ENCODE measurements at places on chromosomes 4 and X. TPM values are rescaled to one million over a fixed set of nuclear protein-coding genes. Genes with fewer than 3 reads are reported as not detected.

DNA sequence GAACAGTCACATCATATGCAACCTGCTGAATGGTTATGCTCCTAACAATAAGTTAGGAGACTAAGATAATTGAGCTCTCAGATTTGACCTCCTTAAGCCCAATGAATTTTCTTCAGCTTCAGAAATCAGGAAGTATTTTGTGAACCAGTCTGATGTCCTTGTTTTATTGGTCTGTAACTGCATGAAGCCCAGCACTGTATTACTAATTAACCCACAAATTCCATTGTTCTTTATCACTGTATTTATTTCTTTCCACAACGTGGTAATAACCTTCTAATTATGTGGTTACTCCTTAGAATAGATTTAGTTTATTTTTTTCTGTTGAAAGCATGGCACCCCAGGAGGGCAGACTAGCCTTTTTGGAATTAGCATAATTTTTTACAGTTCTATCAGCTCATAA, 3.9 kb upstream of the MFAP3L start:
- DNase-seq, result no peak
- no peaks in the 10 kb centered on the region for H3K27me3 ChIP-seq
- no peaks in the 10 kb centered on the region for H3K36me3 ChIP-seq

GRCh38 chr4:187333151-187333550, 609.5 kb upstream of the FAT1 start:
- no peak for DNase-seq
- H3K4me3 ChIP-seq, result no peak overlapping the region
- no peak overlapping the region for H3K27ac ChIP-seq
- H3K36me3 ChIP-seq, result no peaks in the 10 kb centered on the region

DNA sequence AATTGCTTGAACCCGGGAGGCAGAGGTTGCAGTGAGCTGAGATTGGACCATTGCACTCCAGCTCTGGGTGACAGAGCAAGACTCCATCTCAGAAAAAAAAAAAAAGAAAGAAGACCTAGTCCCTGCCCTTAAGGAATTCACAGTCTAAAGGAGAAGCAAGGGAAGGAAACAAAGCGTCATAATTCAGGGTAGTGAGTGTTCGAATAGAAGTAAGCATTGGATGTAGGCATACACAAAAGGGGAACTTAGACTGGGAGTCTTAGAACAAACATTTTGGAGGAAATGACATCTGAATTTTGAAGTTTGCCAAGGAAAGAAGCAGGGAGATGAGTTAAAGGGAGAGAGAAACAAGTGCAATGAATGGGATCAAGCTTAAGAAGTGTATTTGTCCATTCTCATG, 32.4 kb downstream of the PPM1K start:
- no peaks in the 10 kb centered on the region for H3K27me3 ChIP-seq
- H3K4me3 ChIP-seq, result no peak overlapping the region
- no peak for DNase-seq
- no peaks in the 10 kb centered on the region for H3K36me3 ChIP-seq
- H3K4me1 ChIP-seq, result no peaks in the 10 kb centered on the region

DNA sequence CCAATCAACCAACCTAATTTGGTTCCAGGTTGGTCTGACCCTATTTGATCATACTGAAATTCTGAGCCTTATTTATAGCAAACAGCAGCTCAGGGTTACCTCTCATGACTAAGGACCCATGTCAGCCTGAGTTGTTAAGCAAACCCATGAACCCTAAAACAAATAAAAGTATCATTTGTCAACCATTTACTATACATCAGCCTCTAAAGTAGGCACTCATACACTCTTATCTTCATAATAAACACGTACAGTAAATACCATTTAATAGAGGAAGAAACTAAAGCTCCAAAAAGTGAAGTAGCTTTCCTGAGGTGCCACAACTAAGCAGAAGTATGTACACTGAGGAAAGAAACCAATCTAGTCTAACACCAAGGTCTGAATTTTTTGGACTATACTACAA, 25.2 kb downstream of the MANBA start:
- no peaks in the 10 kb centered on the region for H3K36me3 ChIP-seq
- no peak for DNase-seq
- H3K4me1 ChIP-seq, result peaks cover 5% of the 10 kb centered on the region
- no peak overlapping the region for H3K4me3 ChIP-seq
- H3K27ac ChIP-seq, result no peak overlapping the region

DNA sequence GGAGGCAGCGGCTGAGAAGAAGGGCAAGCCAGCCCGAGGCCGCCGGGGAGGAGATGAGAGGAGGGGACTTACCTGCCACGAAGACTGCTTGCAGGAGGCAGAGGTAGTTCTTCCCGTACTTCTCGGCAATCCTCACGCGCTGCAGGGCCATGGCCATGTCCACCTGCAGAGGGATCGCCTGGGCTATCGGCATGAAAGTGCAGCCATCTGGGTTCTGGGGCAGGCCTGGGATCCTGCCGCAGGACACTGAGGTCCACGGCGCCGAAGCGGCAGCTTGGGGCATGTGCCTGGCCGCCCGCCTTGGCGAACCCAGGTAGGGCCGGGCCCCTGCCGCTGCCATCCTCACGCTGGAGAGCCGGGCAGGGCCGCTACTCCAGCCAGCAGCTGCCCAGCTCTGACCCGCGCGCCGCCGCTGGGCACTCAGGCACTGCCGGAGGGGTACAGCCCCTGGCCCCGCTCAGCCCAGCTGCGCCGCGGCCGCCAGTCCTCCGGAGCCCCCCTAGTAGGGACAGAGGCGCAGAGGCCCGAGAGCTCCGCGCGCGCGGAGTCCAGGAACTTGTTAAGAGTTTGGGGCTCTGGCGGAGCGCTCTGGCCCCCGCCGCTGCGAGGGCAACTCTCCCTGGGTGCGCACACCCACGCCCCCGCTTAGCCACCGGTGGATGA, 16.0 kb downstream of the MCF2 start:
- H3K36me3 ChIP-seq, result no peaks in the 10 kb centered on the region
- no peak overlapping the region for H3K27ac ChIP-seq
- H3K4me1 ChIP-seq, result no peaks in the 10 kb centered on the region
- no peaks in the 10 kb centered on the region for H3K27me3 ChIP-seq
- no peak overlapping the region for H3K4me3 ChIP-seq

- no peak overlapping the region for H3K27ac ChIP-seq
- H3K27me3 ChIP-seq, result no peaks in the 10 kb centered on the region
- H3K4me3 ChIP-seq, result no peak overlapping the region
- no peaks in the 10 kb centered on the region for H3K4me1 ChIP-seq
- no peaks in the 10 kb centered on the region for H3K36me3 ChIP-seq
Observed at GRCh38 chrX:125003746-125004446, 315.8 kb upstream of the TEX13C start.

DNA sequence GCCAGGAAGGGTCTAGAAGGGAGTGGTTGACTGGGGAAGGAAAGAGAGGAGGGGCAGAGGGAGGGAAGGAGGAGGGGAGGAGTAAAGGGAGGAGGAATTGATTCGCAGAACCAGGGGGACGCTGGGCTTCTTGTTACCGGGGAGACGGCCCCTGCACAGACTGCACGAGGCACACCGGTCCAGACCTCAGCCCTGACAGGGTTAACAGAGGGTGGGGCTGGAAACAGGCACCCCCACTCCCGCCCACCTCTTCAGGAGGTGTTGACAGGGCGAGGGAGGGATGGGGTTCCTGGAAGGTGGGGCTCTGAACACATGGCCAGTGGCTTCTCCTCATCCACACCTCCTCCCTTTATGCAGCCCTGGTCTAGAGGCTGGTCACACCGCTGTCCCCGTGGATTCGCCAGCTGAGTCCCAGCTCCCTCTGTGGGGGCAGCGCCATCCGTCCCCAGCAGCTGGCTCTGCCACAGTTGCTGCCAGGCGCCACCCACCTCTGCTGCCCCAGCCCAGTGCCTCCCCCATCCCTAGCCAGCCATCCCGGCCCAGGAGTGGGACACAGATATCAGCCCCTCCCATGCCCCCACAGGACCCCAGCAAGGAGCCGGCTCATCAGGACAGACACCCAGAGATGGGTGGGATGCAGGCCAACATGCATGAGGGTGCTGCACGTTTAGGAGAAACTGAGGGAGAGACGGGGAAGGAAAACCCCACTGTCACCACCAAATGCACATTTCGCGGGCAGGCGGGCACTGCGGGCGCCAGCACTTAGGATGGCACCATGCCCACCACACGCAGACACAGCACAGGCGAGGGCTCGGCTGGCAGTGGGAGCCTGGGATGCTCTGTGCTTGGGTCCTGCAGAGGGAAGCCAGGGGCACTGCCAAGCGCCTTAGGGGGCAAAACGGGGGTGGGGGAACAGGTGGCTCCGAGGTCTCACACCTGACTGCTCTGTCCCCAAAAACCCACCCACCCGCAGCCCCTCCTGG, 87.6 kb downstream of the ABLIM2 start:
- no peak overlapping the region for H3K27ac ChIP-seq
- H3K36me3 ChIP-seq, result no peaks in the 10 kb centered on the region
- H3K4me1 ChIP-seq, result no peaks in the 10 kb centered on the region

DNA sequence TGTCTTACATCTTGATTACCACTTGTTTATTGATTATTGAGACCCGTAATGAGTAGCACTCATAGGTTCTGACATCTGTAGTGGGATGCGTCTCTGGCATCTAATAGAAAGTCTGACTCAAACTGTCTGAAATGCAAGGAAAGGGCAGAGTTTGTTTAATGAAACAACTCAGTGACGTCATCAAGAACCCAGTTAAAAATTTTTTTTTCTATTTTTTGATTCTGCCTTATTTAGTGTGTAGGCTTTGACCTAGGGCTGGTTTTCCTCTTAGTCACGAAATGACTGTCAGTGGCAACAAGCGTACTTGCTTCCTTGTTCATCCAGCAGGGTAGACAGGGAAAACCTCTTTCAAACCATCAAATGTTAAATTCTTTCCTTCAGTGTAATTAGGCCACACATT, 3.1 kb upstream of the CDKL5 start:
- peaks cover 15% of the 10 kb centered on the region for H3K4me1 ChIP-seq
- no peak for DNase-seq
- H3K4me3 ChIP-seq, result no peak overlapping the region
- no peak overlapping the region for H3K27ac ChIP-seq

- H3K4me1 ChIP-seq, result no peaks in the 10 kb centered on the region
- no peak overlapping the region for H3K4me3 ChIP-seq
- DNase-seq, result no peak
- H3K27me3 ChIP-seq, result no peaks in the 10 kb centered on the region
- no peaks in the 10 kb centered on the region for H3K36me3 ChIP-seq
Observed at GRCh38 chr4:123578276-123579029, 181.9 kb downstream of the SPRY1 start.

IQCM gene
- total RNA-seq, result not detected

TCEANC gene
- 16.3 TPM for total RNA-seq

BEX5 gene
- 7.4 TPM for total RNA-seq

FRMPD4 gene
- total RNA-seq, result not detected

LIAS gene
- total RNA-seq, result 24.7 TPM

CLNK gene
- 0.29 TPM for total RNA-seq

MAGEA1 gene
- not detected for total RNA-seq
